ENCODE measurements at places on chromosomes 7 and 10. TPM values are rescaled to one million over a fixed set of nuclear protein-coding genes. Genes with fewer than 3 reads are reported as not detected.

SCIN gene
- 1.6 TPM for polyA plus RNA-seq

FZD8 gene
- polyA plus RNA-seq = not detected

CNNM2 gene
- 7.9 TPM for polyA plus RNA-seq

VPS37D gene
- 0.39 TPM for polyA plus RNA-seq

ARHGAP21 gene
- 1.4 TPM for polyA plus RNA-seq

COX19 gene
- 26.7 TPM for polyA plus RNA-seq

IGFBP1 gene
- not detected for polyA plus RNA-seq

ARHGAP22 gene
- polyA plus RNA-seq = 0.64 TPM

PODXL gene
- polyA plus RNA-seq = 1.3 TPM

RARRES2 gene
- not detected for polyA plus RNA-seq

NXPH1 gene
- not detected for polyA plus RNA-seq

BET1 gene
- polyA plus RNA-seq = 24.8 TPM

HTRA1 gene
- polyA plus RNA-seq = not detected
